ENCODE measurements at places on chromosomes 5 and 9.

DNA sequence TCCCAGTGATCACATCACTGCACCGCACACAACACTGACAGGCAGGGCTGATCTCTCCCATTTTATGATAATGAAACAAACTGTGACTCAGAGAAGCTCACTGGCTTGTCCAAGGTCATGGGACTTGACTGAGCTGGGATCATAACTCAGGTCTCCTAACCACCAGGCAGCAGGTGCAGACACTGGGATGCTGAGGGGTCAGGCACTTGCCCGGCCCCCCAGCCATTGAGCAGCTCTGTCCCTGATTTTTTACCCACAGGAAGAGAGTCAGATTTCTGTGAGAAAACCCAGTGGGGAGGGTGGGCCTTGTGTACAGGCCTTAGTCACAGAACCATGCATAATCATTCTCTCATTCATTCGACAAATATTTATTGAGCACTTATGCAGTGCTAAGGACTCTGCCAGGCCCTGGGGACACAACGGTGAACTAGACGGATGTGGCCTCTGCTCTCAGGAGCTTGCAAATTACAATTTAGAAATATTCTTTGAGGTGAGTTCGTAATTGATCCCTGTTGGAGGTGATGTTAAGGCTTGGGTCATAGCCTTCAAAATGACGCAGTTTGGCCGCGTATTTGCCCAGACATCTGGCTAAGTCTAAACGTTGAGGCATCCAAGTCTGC lies 54.5 kb upstream of the TGFBR1 start:
- no peak for DNase-seq

DNA sequence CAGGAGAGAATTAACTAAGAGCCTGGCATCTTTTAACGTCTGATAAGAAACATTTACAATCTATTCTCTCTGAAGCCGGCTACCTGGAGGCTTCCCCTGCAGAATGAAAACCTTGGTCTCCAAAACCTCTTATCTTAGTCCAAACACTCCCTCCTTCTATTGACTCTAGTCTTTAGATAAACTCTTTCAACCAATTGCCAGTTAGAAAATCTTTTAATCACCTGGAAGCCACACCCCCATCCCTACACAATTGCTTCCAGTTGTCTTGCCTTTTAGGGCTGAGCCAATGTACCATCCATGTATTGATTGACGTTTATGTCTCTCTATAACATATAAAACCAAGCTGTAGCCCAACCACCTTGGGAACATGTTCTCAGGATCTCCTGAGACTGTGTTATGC lies 1343.1 kb upstream of the C9orf72 start:
- DNase-seq, result no peak

- DNase-seq, result no peak
Measured at GRCh38 chr5:171897231-171897630, 109.2 kb downstream of the FBXW11 start.

GRCh38 chr9:128099231-128099931 lies 28.1 kb downstream of the PTGES2 start:
- no peak for DNase-seq

GRCh38 chr5:180718810-180719453 lies 20.9 kb downstream of the OR2Y1 start:
- no peak for DNase-seq

DNA sequence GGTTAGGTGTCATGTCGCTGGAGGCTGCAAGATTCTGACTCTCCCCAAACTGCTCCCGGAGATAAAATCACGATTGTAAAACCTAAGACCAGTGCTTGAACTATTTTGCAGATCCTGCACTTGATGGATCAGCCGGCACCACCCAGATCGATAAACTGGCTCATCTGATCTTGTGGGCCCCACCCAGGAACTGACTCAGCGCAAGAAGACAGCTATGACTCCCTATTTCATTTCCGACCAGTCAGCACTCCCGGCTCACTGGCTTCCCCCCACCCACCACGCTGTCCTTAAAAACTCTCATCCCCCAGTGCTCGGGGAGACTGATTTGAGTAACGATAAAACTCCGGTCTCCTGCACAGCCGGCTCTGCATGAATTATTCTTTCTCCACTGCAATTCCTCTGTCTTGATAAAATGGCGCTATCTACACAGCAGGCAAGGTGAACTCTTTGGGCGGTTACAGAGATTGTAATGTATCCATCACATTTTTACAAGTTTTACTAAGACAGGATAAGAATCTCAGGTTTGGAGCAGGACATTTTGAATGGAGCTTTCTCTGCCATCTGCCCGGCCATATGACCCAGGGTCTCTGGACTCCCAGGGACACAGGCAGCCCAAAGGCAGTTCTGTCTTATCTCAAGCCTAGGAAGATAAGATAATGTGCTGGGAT lies 10.6 kb upstream of the PPP1R26 start:
- peak; percentile 34 for DNase-seq

GRCh38 chr5:37940931-37941623 lies 101.2 kb upstream of the GDNF start:
- DNase-seq, result no peak
